ENCODE measurements at places on chromosomes 4 and X. TPM values are rescaled to one million over a fixed set of nuclear protein-coding genes. Genes with fewer than 3 reads are reported as not detected.

FRAS1 gene
- polyA plus RNA-seq, result 4.6 TPM

PAGE2 gene
- not detected for polyA plus RNA-seq

- DNase-seq, result no peak
Measured at GRCh38 chr4:37139987-37140386, 104.6 kb upstream of the NWD2 start.

DNA sequence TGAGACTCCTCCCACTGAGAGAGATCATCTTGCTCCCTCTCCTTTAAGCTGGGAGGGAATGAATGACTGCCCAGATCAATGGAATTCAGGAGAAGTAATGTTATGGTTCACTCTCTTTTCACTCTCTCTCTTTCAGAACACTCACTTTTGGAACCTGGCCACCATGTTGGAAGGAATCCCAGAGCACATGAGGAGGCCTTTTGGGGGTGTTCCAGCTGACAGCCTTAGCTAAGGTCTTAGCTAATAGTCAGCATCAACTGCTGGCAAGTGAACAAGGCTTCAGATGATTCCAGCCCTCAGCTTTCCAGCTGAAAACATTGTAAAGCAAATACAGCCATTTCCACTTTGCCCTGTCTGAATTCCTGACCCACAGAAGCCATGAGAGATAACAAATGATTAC is 124.0 kb upstream of the CLNK start:
- peak; percentile 90 for DNase-seq

- DNase-seq, result no peak
Measured at GRCh38 chr4:102842367-102842766, 15.0 kb upstream of the UBE2D3 start.

DNA sequence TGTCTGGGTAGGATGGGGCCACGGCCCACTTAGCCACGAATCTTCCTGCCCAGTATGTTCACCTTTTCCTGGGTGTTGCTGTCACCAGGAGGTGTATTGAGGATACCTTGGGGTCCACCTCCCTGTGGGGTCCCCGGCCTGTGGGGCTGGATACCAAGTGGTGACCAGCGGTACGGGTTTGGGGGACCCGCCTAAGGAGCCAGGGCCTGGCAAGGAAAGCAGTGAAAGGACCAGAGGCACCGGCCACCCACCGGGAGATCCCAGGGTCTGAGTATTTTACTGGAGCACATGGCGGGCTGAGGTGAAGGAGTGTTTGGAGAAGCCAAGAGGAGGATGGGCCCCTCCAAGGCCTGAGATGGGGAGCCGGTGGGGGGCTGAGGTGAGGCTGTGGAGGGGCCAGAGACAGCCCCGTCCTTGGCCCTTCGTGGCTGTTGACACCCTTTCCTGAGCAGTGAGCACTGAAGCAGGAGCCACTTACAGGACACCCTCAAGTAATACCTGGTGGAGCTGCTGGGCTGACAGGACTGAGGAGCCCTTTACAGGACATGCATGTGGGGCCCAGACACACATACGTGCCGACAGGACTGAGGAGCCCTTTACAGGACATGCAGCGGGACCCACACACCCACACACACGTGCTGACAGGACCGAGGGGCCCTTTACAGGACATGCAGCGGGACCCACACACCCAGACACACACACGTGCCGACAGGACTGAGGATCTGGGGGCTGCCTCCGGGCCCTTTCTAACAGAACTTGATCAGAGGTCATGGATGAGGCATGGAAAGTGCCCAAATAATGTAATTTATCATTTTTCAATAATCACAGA is 38.4 kb downstream of the TMEM271 start:
- no peak for DNase-seq

GRCh38 chr4:73844345-73844744 is 7.9 kb downstream of the CXCL6 start:
- DNase-seq, result no peak

- peak; percentile 15 for DNase-seq
Measured at GRCh38 chrX:46588263-46588662, 14.7 kb downstream of the CHST7 start.

DNA sequence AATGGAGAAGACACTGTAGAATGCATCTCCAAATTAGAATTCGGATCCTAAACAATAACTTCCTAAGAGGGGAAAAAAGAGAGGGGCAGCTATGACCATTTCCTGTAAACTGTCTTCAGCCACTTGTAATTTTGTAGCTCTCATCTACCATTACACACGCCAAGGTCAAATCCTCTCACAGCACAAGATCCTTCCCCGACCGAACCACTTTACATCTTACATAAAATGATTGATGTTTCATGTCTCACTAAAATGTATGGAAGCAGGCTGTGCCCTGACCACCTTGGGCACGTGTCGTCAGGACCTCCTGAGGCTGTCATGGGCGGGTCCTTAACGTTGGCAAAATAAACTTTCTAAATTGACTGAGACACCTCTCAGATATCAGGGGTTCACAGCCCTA is 24.1 kb upstream of the PBDC1 start:
- DNase-seq, result peak; percentile 25

GRCh38 chrX:45803383-45803921 is 602.8 kb upstream of the DIPK2B start:
- no peak for DNase-seq

GRCh38 chrX:39165773-39166172 is 364.5 kb downstream of the MID1IP1 start:
- no peak for DNase-seq

DNA sequence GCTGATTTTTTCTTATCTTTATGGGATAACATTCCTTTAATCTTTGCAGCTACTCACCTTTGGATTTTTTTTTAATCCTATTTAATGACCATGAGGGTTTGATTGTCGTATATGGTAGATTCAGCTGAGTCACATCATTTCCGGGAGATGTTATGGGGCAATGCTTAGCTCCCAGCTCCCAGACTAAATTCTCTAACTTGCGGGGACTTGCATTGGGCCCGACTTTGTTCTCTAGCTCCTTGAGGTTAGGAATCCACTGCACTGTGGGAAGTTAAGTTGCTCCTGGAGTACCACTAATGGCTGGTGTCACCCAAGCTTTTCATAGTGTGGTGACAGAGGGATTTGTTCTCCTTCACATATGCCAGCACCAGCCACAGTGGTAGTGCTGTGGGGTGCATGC is 287.4 kb downstream of the TECRL start:
- no peak for DNase-seq

Data from hindlimb muscle (tissue), 1 donor.